Ecto neural progenitor cell (in vitro differentiated cells): ENCODE measurements at places on chromosomes 12 and 14.

- no peak for DNase-seq
Observed at GRCh38 chr14:66606826-66607225, 98.9 kb downstream of the GPHN start.

DNA sequence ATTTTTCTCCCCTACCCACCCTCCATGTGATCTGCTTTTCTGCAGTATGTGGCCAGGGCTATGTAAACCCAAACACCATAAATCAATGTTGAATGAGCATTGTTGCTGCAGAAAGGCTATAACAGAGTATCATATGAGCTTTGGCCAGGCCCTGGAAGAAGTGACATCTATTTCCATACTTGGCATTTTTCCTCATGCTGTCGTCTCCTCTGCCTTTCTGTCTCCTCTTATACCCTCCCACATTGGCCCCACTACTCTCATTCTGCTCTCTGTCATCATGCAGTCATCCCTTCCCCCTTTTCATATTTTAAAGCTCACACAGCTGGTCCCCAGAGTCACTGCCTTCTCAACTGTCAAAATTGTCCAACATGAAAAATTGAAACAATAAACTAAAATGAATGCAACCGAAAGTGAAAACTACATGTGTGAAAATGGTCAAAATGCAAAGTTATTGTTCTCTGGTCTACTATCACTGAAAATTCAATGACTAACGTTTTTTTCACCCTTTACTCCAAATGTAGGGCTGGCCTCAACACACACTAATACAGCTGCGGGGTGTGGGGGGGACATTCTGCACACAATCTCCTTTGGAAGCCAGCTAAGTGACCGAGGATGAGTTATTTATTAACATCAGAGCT is 290.7 kb upstream of the TMPO start:
- DNase-seq, result no peak

- no peak for DNase-seq
Observed at GRCh38 chr14:73606271-73606670, 6.0 kb upstream of the ACOT6 start.

DNA sequence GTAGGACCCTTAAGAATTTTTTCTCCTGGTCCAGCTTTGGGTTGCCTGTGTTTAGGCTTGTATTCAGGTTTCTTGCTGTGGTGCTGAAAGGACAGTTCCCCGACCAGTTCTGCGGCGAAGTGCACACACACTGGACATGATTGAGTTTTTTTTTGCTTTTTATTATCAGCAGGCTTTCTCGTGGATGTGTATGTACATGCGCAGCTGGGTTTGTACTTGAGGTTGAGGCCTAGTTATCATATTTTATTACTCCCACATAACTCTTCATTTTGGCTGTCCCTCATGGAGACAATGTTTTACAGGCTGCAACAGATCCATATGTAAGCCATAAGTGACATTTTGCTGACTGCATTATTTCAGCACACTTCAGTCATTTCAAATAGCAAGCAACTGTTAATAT is 2.5 kb downstream of the SCN8A start:
- peak; percentile 58 for DNase-seq

GRCh38 chr12:64625243-64626077 is 15.2 kb downstream of the RASSF3 start:
- no peak for DNase-seq
